ENCODE measurements at places on chromosomes 3 and 15.
A peak's percentile ranks its signal among the peaks of the same experiment; 100 is the strongest.

DNA sequence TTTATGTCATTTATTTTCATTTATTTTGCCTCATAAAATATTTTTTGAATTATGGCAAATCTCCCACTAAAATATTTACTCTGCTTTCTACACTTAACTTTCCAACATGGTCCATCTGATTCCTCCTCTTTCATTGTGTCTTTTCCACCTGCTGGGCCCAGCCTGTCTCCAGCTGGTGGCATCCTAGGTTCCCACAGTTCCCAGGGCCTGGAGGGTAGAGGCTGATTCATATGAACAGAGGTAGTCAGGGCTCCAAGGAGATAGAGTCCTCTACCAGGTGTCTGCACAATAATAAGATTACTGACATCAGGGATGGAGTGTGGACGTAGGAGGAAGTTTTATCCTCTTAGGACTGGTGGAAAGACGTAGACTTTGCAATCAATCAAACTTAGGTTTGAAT, 14.3 kb downstream of the ZBTB38 start:
- DNase-seq: no peak

GRCh38 chr15:78012643-78013077, 64.9 kb downstream of the TBC1D2B start:
- no peak for DNase-seq

- DNase-seq: no peak
Measured at GRCh38 chr3:37162501-37163245, 11.7 kb downstream of the LRRFIP2 start.

GRCh38 chr15:93129702-93130488, 40.9 kb upstream of the RGMA start:
- DNase-seq: no peak

DNA sequence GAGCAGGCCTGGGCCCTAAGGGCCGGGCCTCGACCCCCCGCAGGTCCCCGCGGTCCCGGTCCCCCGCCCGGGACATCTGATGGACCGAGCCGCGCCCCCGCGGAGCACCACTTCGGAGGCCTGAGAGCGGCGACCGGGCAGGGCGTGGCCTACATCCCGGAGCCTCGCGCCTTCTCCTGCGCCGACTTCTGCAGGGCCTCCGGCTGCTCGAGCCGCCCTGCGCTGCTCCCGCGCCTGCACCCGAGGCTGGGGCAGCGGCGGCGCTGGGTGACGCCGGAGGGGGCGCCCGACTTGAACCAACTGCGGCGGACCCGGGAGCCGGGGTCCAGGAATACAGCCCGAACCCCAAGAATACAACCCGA, 14.9 kb upstream of the GP9 start:
- peak; percentile 29 for DNase-seq

- no peak for DNase-seq
Measured at GRCh38 chr15:73374604-73375003, 5.8 kb upstream of the HCN4 start.

DNA sequence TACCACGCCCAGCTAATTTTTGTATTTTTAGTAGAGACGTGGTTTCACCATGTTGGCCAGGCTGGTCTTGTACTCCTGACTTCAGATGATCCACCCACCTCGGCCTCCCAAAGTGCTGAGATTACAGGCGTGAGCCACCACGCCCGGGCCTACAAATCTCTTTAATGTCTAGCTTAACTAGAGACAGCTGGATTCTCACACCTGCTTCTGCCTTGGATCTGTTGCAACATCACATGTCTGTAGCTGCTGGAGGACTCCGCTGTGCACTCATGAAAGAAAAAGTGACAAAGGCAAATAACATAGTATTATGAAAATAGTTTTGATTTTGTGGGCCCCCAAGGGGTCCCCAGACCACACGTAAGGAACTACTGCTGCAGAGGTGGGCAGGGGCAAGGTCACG, 85.9 kb downstream of the NCEH1 start:
- no peak for DNase-seq

GRCh38 chr3:21839592-21839991, 88.6 kb upstream of the ZNF385D start:
- no peak for DNase-seq

- DNase-seq: no peak
Measured at GRCh38 chr3:177751770-177752169, 554.5 kb upstream of the TBL1XR1 start.
